Activated T-cell treated with anti-CD3 and anti-CD28 coated beads for 1 hour (primary cell): ENCODE measurements at places on chromosomes 3 and 15.

GRCh38 chr15:77022646-77023575, 28.0 kb downstream of the PSTPIP1 start:
- DNase-seq: no peak

- no peak for DNase-seq
Observed at GRCh38 chr15:62413786-62414185, 248.7 kb upstream of the C2CD4B start.

GRCh38 chr3:45491344-45491743, 103.0 kb downstream of the LARS2 start:
- no peak for DNase-seq

- no peak for DNase-seq
Observed at GRCh38 chr3:21310891-21311290, 440.1 kb downstream of the ZNF385D start.

DNA sequence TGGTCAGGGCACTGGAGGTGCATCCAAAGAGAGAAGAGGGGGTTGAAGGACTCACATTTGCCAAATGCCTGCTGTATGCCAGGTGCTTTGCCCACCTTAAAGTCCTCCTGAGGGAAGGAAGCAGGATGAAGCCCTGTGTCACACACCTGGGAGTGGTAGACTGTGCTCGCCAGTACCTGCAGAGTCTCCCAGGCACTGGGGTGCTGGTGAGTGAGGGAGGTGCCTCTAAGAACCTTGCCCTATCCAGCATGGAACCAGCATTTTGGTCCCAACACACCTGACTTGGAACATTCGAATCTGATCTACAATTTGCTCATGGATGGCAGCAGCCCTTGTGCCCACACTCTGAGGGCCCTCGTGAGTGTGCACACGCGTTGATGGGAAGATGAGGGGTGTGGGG, 76.7 kb downstream of the SEC22A start:
- no peak for DNase-seq

DNA sequence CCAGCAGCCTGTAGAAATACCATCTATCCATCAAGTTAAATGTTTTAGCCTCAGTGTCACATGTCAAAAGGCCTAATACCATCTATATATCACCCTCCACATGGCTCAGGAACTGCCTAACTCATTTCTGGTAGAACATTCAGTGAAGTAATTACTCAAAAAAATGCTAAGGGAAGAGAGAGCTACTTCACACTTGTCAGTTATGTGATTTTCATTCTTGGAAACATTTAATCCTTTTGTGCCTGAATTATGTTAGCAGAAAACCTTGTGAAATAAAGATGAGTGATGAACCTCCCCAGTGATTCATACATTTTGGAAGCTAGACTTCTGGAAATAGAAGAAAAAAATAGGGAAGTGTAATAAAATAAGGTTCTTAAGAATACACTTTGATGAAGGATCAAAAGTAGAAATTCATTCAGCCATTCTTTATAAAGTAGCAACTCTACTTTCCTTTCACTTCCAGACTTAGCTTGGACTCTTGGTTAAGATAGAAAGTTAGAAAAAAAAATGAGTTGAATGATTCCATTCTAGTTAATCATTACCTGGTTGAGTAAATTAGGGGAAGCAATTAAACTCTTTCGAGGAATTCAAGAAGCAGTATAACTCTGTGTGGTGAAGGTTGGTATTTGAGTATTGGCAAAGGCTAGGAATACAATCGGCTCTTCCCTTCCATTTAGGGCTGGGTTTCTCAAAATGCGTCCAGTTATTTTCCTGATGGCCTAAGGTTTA, 3.6 kb downstream of the OTOL1 start:
- DNase-seq: no peak

- no peak for DNase-seq
Observed at GRCh38 chr3:55569033-55569599, 82.0 kb upstream of the WNT5A start.

- DNase-seq: no peak
Observed at GRCh38 chr3:88141458-88142083, 8.2 kb upstream of the C3orf38 start.

DNA sequence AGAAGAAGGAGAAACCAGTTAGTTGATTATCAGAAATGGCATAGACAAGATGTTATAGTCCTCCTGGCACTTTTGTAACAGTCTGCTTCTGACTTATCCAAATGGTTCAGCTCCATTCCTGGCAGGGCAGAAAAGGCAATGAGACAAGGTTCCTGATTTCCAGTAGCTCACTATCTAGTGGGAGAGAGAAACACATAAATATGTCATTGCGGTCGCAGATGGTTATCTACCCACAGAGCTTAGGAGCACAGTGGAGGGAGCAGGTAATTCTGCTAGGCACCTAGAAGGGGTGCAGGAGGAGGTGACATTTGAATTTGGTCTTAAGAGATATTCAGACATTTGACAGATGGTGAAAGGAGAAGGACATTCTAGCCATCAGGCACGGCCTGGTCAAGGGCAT, 78.1 kb downstream of the TAMM41 start:
- DNase-seq: no peak

- DNase-seq: no peak
Observed at GRCh38 chr15:50670115-50670514, 16.5 kb downstream of the TRPM7 start.

DNA sequence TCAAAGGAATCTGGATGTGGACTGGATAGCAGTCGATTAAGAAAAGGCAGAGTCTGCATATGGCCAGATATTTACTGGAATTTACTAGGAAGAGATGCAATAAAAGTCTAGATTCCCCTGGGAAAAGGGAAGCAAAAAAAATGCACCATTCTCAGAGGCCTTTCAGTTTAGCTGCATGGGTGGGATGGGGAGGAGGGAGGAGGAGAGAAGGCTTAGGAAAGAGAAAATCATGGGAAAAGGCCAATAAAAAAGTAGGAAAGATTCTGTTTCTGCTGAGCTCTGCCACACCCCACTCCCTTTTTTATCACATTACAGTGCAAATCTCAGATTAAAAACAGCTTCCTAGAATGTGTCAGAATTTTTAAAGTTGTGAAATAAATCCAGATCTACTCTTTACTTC, 103.6 kb downstream of the ADAMTS9 start:
- DNase-seq: no peak

DNA sequence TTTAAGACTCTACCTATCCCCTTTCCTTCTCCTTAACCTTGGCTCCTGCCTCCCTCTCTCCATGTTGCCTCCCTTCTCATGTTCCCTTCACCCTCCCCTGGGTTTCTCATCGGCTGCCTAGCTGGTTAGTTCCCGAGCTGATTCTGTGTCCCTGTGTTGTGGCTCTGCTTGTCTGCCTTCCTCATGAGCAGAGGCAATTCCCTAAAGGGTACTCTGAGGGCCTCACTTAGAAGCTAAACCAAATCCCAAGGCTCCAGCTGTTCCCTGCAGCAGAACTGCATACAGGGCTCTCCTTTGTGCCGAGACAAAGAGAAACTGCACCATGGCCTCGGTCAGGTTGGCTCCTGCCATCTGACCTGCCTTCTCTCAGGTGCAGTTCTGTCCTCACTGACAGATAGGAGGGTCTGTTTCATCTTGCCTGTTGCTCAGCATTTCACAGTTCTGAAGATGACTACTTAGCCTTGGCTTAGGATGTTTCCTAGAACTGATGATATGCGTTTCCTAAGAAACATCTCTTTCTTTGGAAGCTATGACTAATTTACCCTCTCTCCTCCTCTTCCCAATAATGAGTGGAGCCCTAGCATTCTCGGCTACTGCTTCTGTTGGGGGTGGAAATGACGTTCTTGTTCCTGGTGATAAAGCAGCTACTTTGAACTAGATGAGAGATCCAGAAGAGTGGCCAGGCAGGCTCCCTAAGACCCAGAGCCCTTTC, 27.1 kb downstream of the DUOX1 start:
- no peak for DNase-seq

DNA sequence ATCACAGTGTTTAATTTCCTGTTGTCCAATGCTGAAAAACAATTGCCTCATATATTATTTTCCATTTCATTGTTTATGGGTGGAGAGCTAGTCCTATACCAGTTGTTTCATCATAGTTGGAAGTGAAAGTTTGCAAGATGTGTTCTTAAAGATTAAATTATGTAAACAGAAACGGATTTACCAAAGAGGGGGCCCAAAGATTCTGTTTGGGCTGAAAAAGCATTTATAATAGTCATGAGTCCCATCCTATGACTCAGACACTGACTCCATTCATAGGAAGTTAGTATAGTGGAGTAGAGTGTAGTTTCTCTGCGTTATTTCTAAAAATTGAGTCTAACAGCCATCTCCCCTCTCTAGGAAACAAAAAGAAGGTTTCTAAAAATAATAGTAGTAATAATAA, 24.3 kb downstream of the NFKBIZ start:
- DNase-seq: no peak

GRCh38 chr15:95416576-95416975, 913.9 kb upstream of the NR2F2 start:
- no peak for DNase-seq

- DNase-seq: no peak
Observed at GRCh38 chr3:164465172-164465571, 613.1 kb downstream of the SI start.

DNA sequence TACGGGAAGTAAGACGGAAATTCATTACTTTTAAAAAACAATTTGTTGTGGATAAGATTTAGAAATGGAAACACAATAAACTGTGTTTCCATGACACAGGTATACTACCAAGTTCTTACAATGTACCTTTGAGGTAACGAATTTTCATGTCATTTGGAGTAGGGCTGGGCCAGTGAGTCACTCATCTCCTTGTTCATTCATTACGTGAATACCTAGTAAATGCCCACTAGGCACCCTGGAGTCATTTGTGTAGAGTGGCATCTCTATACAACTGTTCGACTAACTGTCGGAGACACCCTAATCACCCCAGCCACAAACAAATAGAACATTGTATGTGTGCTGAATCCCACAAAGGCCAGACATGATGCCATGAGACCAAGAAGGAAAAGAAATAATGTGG, 94.8 kb downstream of the IGF1R start:
- DNase-seq: no peak

DNA sequence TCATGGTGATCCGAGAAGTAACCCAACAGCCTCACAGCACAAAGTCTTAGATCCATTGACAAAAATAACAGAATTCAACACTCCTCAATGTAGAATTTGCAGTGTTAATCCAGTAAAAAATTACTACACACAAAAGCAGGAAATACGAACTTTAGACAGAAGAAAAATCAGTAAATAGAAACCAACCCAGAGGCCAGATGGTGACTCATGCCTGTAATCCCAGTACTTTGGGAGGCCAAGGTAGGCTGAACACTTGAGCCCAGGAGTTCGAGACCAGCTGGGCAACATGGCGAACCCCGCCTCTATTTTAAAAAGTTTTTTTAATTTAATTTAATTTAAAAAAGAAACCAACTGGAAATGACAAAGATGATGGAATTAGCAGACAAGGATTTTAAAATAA, 36.1 kb downstream of the SELENOT start:
- no peak for DNase-seq

DNA sequence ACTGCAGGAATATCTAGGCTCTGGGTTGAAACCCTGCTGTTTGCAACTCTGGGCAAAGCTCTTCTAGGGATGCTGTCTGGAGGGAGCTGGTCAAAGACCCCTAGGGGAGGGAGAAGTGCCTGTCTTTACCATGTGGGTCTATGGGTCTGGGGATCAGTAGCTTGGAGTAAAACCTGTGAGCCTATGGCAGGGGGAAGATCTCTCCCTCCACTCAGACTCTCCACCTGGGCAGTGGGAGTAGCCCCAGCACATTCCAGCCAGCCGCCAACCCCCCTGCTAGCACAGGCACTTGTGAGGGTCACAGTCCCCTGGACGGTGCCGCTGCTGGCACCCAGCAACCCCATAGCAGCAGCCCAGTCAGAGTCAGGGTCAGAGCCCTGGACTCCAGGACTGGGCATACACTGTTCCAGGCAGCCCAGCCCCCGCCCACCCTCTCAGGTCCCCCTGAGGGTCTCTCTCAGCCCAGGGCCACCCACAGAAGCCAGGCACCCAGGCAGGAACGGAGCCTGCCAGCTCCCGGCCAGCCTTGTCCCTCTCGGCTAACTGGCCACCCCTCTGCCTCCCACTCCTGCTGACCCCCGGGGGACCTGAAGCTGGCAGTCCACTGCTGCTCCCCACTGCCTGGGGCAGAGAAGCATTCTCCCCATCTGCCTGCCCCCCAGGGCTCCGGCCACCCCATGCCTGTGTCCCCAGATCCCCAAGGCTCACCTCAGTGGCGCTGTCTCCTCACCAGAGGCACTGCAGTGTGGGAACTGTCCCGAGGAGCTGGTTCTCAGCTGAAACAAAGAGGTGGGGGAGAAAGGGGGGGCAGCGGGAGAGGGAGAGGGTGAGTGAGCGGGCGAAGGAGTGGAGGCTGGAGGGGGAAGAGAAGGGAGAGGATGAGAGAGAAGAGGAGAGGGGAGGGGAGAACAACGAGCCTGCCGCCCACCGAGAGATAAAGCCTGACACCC, 10.8 kb downstream of the GLYCTK start:
- DNase-seq: no peak

- DNase-seq: no peak
Observed at GRCh38 chr3:97235179-97235578, 420.8 kb downstream of the EPHA6 start.

- no peak for DNase-seq
Observed at GRCh38 chr15:68405378-68406250, 26.3 kb downstream of the ITGA11 start.

DNA sequence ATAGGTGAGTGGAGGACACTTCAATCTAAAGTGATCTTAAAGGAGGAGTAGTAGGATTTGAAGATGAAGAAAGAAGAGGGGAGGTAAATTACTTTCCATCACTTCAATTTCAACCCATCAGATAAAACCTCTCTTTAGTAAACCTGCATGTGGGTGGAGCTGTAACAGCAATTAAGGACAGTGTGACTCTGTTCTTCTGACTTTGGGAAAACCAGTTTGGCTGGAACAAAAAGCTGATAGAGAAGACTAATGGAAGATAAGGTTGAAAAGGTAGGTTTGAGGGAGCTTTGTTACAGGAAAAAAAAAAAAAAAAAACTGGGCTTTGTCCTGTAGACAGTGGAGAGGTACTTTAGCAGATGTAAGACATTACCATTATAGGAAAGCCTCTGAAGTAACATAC, 4.5 kb upstream of the GSK3B start:
- DNase-seq: no peak

- DNase-seq: no peak
Observed at GRCh38 chr3:81868597-81868996, 107.2 kb upstream of the GBE1 start.

DNA sequence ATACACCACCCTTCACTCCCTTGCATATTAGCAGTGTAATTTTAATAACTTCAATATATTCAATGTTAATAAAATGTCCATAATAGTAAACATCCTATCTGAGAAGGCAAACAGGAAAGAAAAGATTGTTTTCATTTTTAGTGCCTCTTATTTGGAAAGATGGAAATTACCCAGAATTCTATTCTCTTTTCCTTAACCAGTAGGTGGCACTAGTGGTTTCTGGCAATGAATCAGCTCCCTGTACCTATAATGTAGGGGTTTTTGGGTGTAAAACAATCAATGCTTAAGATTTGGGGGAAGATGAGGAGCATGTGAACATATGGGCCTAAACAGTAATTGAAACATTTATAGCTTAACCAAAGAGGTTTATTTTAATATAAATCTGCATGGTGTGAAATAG, 5.7 kb upstream of the SEMA6D start:
- no peak for DNase-seq

- DNase-seq: no peak
Observed at GRCh38 chr15:85407421-85408269, 27.2 kb downstream of the AKAP13 start.
